ENCODE measurements at places on chromosomes 6 and 20. TPM values are rescaled to one million over a fixed set of nuclear protein-coding genes. Genes with fewer than 3 reads are reported as not detected.

COL9A1 gene
- total RNA-seq = not detected

SLC16A10 gene
- total RNA-seq = not detected

NEU1 gene
- 35.8 TPM for total RNA-seq

TAGAP gene
- not detected for total RNA-seq

PIGU gene
- total RNA-seq = 21.1 TPM
